ENCODE measurements at places on chromosomes 3 and 15.

DNA sequence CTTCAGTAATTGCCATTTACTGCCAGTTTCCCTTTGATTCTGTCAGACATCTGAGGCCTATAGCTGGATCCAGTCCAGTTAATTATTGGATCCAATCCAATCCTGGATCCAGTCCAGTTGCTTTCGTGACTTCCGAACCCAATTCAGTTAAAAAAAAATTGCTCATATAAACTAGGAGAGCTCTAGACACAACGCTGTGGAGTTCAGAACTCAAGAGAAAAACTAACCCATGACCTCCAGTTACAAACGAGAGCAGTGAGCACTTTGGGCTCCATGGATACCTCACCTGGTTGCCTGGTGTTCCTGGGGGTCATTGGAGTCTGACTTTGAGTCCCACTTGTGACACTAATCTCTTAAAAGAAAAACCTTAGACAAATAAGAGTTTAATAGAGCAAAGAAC is 269.8 kb downstream of the THSD4 start:
- no peak for DNase-seq

DNA sequence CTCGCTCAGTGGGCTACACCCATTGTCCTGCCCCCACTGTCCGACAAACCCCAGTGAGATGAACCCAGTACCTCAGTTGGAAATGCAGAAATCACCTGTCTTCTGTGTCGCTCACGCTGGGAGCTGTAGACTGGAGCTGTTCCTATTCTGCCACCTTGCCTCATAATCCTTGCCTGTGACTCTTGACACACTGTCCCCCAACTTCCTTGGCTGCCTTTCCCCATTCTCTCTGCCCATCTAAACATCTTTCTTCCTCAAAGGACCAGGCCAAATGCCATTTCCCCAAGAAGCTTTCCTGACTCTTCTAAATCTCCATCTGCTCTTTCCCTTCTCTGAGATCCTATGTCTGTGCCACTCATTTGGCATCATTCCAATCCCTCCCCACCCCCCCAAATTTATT is 9.7 kb upstream of the CD80 start:
- DNase-seq, result no peak

DNA sequence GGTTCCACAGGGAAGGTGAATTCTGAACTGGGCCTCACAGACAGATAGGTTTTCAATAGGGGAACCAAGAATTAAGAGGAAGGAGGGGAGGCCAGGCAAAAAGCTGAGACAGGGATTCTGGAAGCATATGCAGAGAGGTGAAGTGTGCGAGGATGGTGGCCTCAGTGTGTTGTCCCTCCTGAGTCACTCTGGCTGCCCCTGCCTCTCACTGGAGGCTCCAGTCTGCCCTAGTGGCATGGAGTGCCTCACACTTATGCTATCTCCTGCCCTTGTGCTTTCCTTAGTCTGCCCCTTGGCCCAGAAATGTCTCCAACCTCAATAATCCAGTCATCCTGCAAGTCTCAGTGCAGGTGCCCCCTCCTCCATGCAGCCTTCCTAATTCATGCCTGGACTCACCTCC is 32.2 kb upstream of the RBP1 start:
- no peak for DNase-seq

GRCh38 chr15:60697750-60698149 is 218.8 kb upstream of the ICE2 start:
- no peak for DNase-seq

DNA sequence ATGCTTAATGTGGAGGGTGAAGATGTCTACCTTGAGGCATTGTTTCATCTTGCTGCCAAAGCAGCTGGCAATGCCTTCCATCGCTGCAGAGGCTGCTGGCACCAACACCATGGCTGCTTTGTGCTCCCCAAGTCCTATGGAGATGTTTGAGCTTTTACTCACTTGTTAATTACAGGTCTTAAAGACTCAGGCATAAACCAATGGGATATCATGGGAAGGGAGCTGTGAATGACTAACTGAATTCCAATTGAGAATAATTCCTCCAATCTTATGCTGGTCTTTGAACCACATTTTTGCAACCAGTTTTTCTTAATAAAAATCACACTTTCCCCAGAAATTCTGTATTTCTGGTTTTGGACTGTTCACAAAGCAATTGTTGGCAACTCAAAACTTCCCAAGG is 762.0 kb downstream of the GBE1 start:
- DNase-seq, result no peak

GRCh38 chr3:12585970-12586369 is 29.1 kb downstream of the MKRN2 start:
- DNase-seq, result no peak
